ENCODE measurements at places on chromosomes 6 and 20.

- DNase-seq, result no peak
Observed at GRCh38 chr6:108222064-108222463, 38.8 kb downstream of the SNX3 start.

DNA sequence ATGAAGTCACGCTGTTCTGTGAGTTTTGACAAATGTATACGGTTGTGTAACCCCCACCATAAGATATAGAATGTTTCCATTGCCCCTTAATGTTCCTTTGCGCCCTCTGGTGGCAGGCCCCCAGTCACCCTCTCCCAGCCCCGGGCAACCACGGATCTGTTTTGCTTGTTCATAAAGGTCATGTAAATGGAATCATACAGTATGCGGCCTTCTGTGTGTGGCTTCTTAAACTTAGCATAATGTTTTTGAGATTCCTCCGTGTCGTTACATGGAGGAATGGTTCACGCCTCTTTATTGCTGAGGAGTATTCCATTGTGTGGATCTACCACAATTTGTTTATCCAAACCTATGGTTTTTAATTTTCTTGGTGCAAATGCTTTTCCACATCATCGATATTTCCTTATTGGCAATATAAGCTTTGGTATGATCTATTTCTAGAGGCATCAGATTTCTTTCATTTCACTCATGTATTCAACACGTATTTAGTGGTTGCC, 28.4 kb downstream of the LYRM2 start:
- DNase-seq, result peak; percentile 85

- DNase-seq, result peak; percentile 6
Observed at GRCh38 chr6:13859871-13860555, 45.7 kb upstream of the MCUR1 start.

- DNase-seq, result no peak
Observed at GRCh38 chr20:58544891-58545290, 29.7 kb upstream of the APCDD1L start.

DNA sequence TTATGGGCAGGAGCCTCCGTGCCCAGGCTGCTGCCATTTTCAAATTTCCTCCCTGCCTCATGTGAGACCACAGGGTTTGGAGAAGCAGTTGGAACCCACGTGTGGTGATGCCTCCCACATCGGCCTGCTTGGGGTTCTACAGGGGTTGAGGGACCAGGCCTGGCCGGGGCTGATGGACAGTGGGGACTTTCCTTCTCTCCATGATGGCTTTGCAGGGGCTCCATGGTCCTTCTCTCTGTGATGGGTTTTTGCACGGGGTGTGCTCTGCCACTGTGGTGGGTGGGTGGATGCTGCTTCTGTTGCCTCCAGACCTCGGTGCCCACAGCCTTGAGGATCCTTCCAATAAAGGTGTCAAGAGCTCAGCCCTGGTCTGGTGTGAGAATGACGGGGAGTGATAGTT, 54.4 kb downstream of the ADNP start:
- no peak for DNase-seq

GRCh38 chr6:37343248-37343647, 10.5 kb upstream of the RNF8 start:
- no peak for DNase-seq

DNA sequence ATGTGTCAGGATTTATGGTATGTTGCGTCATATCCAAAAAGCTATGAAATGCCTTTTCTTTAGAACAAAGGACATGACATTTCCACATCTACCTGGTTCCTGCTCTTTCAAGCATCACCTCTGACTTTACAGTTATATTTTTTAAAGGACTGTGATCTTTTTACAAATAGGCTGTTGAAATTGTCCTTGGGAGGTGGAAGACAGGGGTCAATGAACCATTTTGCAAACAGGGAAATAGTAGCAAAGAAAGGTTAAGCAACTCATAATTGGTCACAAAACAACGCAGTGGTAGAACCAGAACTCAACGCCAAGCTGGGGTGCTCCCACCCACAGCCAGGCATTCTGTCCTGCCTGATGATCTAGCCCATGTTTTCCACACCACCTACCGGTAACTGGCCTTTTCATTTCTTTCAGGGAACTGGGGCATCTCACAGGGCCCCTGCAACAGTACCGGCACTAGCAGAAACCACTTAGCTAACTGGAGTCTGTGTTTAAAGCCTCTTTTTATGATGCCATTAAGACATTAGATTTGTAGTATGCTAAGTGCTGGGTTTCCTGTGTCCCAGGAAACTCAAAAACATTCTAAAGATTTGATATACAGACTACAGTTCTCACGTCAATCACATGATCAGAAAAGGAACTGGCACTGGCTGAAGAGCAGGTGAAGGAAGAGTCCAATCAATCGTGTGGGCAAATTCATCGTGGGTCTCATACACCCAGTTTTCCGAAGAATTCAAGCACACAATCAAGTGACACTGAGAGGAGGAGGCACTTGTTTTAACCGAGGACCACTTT, 13.9 kb downstream of the ZNF217 start:
- DNase-seq, result peak; percentile 48

DNA sequence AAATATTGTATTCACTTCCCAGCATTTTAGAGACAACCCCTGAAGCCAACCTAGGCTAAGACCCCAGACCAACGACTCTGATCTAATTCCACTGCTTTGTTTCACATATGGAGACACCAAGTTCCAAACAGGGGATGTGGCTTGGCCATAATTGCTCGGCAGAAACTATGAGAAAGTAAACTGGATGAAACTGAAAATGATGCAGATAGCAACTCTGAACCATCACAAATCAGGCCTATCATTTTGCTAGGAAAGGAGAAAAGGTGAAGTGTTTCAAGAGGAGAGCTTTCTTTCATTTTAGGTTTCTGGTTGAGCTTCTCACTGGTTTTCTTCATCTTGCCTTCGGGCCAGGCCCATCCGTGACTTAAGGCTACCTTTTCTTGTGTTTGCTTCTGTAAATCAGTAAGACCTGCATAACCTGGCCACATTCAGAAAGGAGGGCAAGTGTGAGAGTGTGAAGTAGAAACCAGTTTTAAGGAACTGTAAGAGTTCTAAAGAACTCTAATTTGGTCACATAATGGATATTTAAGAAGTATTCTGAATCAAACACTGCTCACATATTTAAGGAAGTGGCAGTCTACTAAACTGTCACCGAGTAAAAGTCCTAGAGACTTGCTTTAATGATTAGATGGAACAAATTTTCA, 105.8 kb downstream of the BACH2 start:
- no peak for DNase-seq

DNA sequence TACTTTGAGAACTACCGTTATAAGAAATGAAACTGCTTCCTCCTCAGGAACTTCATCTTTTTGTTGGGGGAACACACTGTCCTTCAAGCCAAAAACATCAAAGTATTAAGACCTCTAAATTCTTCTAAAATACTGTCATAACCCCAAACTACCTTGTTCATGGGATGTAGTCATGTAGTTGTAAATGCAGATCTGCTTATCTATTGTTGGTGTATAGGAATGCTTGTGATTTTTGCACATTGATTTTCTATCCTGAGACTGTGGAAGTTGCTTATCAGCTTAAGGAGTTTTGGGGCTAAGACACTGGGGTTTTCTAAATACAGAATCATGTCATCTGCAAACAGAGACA, 282.9 kb upstream of the RUNX2 start:
- no peak for DNase-seq

GRCh38 chr6:165159460-165159859, 149.9 kb downstream of the C6orf118 start:
- no peak for DNase-seq

DNA sequence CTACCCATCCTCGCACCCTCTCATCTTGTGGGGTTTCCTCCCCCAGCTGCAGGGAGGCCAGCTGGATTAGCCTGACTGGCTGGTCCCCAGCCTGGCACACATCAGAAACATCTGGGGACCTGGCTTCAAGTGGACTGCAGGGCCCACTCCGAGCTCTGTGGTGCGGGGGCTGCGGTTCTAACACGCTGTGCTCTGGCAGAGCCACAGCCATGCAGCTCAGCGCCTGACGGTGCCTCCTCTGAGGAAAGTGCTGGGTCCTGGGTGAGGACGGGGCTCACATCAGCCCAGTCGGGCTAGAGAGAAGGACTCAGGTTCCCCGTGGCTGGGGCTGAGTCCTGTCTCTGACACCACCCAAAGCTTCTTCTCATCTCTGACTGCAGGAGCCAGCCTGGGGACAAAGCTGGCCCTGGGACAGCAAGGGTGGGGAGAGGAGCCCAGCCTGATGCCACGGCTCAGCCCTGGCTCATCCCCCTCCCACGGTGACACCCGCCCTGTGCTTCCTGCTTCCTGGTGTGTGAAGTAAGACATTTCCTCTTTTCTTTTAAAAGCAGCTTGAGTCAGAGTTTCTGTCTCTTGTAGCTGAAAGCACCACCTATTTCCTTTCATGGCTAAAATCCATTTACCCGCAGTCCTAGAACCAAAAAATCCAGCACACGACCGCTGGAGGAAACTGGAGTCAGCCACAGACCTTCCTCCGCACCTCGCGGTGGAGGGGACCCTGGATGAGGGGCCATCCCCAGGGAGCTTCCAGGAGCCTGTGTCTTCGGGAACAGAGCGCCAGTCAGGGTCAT, 127.4 kb upstream of the AFDN start:
- peak; percentile 73 for DNase-seq

DNA sequence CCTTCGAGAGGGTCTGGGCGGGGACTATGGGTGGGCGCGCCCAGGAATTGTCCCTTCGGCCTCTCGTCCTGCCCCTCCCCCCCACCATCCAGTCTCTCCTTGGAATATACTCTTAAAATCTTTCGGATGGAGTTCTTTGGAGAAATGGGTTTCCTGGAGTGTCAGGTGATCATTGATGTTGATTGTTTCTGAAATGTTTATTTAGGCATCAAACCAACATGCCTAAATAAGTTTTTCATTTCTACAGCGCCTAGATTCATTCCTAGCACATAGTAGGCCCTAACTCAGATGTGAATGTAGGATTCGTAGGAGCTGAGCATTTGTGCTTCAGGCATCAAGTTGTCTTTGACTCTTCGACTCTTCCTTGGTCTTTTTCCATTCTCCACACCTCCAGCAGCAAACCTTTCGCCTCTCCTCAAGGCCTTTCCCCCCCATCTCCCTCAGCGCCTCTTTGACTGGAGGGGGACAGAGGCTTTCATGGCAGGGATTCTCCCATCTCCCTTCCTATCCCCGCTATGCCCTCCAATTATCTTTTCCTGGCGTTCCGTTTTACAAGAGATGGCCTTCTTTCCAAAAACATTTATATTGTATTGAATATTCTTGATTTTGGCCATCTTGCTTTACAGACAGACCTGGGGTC, 610 bp downstream of the CASP8AP2 start:
- DNase-seq, result no peak

DNA sequence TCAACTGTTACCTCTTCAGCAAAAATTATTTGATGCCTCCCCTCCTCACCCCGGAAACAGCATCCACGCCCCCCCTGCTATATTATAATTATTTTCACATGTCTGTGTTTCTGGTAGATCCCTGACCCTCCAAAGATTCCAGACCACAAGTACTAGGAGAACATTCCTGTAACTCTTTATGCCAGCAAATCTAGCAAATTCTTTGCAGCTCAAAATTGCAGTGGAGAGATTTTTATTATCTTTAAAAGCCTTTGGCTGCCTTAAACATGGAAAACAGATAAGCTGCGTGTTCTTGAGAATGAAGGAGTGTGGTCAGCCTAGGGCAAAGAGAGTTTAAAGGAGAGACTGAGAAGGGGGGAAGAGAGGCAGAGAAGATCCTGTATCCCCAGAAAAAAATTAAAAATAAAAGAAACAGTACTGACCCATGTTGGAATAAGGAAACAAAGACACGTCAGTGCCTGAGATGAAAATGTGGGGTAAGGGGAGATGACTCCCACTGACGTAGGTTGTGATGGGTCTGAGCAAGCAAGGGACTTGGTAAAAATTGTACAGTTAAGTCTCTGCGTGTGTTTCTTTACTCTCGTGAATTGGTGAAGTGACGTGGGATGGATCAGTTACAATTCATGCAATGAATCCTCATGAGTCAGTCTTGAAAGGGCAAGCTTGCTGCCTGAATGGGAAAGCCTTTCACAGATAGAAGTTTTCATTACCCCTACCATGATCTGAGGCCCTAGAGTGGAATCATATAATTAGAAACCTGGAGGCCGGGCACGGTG, 8.3 kb downstream of the ID4 start:
- DNase-seq, result no peak

GRCh38 chr6:32439602-32440214, at the start of gene HLA-DRA:
HLA-DRA (plus strand) TSS chr6:32439887; CDS start chr6:32439951, 64 bp downstream.
- DNase-seq, result no peak

- DNase-seq, result no peak
Observed at GRCh38 chr6:131390322-131390721, 182.7 kb upstream of the ARG1 start.

- DNase-seq, result no peak
Observed at GRCh38 chr6:109342506-109342905, 39.8 kb downstream of the CD164 start.

DNA sequence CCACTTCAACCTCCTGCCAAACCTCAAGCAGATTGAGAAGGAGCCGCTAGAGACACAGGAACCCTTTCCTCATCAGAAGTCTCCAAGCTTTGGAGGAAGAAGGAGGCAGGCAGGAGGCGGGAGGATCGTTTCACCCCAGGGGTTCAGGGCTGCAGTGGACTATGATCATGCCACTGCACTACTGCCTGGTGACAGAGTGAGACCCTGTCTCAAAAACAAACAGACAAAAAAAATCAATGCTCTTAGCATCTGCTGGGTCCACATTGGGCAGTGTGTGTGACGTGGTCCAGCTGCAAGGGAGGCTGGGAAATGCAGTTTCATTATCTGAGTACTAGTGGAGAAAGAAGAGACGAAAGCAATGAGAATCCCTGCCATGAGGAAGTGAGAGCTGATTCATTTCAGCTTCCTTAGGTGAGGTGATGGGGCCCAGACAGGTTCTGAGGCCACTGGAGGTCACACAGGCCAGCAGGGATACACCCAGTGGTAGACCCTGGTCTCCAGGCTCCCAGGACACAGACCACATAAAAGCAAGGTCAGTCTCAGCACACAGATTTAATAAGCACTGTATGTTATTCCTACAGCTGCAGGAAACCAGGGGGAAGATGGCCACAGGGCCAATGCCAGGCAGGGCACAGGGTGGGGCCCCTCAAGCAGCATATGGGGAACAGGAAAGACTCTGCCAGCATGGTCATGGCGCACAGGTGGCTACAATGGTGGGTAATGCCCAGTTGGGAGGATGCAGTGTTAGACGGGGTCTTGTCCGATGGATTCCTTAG, 4.3 kb downstream of the GFRA4 start:
- DNase-seq, result peak; percentile 24

GRCh38 chr6:30465595-30466306, 23.6 kb upstream of the HLA-E start:
- DNase-seq, result no peak

DNA sequence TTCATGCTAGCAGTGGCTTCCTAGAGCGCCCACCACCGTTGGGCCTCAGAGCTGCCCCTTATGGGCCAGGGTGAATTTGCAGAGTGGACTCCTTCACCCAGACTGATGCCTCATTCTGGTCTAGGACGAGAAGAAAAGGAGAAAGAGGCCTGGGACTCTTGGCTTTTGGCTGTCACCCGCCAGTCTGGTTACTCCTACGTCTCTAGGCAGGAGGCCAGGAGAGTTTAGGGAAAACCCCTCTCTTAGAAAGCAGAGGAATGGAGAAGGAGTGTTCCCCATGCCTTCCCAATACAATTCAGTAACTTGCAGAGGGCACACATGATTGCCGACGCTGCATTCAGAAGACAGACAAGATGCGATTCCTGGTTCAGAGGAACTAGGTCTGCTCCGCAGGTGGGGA, 70.1 kb downstream of the CDC5L start:
- no peak for DNase-seq
